ENCODE measurements at places on chromosomes 3 and 15.

GRCh38 chr15:94703596-94703995 is 472.2 kb downstream of the MCTP2 start:
- no peak for DNase-seq

GRCh38 chr3:129224984-129225393 is 24.4 kb upstream of the COPG1 start:
- no peak for DNase-seq

GRCh38 chr15:49645277-49645676 is 24.4 kb downstream of the DTWD1 start:
- no peak for DNase-seq

- no peak for DNase-seq
Observed at GRCh38 chr3:130669740-130670139, 76.9 kb downstream of the PIK3R4 start.

DNA sequence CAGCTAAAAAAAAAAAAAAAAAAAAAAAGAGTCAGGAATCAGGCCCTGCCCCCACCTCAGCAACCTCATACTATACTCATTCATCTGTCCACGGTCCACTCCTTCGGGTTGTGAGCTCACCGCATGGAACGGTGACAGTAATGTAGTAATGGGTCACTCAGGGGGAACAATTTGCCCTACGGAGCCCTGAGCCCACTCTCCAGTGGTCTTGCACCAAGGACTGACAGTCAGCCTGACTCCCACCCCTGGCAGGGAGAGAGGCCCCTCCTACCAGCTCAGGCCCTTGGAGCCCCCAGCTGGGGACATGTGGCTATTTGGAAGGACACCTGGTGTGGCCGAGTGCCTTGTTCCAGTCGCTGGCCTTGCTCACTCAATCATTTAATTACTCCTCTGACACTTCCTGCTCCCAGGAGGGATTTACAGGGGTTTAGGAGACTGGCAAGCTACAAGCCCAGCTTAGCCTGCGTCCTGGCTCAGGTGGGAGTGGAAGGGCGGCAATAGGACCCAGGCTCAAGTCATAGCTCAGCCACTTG is 19.9 kb upstream of the CACNA2D2 start:
- DNase-seq = no peak

- no peak for DNase-seq
Observed at GRCh38 chr15:89023311-89023961, 64.8 kb upstream of the ABHD2 start.

- no peak for DNase-seq
Observed at GRCh38 chr15:100780208-100780800, 99.3 kb upstream of the ALDH1A3 start.

Data from activated T-helper 9 cell treated with anti-CD3 and anti-CD28 coated beads, Interleukin-2, amount 50 U/mL, for 16 hours (primary cell).